ENCODE measurements at places on chromosomes 3 and 15.
A peak's percentile ranks its signal among the peaks of the same experiment; 100 is the strongest.

DNA sequence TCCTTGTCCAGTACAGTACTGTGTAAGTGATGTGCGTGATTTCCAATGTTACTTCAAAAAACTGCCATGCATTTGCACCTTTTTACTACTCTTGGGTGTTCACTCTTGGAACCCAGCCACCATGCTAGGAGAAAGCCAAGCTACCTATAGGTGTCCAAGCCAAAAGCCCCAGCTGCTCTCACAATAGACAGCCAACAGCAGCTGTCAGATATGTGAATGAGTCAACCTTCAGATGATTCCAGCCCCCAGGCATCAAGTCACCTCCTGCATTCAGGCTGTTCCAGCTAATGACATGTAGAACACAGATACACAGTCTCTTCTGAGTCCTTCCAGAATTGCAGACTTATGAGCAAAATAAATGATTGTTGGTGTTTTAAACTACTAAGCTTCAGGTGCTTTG lies 417.7 kb upstream of the TGFBR2 start:
- DNase-seq, result no peak

DNA sequence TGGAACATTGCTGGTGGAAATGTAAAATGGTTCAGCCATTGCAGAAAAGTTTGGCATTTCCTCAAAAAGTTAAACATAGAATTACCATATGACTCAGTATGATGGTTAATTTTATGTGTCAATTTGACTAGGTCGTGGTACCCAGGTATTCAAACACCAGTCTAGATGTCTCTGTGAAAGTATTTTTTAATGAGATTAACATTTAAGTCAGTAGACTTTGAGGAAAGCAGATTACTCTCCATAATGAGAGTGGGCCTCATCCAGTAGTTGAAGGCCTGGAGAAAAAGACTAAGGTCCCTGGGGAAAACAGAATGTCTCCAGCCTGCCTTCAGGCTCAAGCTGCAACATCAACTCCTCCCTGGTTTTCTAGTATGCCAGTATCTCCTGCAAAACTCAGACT lies 42.3 kb upstream of the TMEM87A start:
- DNase-seq, result no peak

- DNase-seq, result no peak
These were observed 69.9 kb downstream of the FILIP1L start for GRCh38 chr3:100044369-100044768.

DNA sequence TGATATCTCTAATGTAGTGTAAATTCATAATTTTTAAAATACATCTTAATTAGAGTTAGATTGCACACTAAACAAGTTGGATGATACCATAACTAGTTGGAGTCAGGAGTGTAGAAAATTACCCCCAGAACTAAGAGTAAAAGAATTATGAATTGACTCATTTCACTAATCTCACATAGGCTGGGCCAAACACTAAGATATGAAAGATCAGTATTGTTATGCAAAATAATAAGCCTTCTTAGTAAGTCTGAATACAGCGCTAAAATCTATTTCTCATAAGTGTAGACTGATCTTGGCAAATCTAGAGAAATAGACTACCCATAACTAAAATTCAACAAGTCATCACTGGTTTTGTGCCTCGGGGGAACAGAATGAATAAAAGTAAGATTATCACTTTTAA lies 979.0 kb downstream of the ROBO1 start:
- DNase-seq, result no peak

- DNase-seq, result peak; percentile 74
These were observed 84.5 kb upstream of the STT3B start for GRCh38 chr3:31448035-31448881.

DNA sequence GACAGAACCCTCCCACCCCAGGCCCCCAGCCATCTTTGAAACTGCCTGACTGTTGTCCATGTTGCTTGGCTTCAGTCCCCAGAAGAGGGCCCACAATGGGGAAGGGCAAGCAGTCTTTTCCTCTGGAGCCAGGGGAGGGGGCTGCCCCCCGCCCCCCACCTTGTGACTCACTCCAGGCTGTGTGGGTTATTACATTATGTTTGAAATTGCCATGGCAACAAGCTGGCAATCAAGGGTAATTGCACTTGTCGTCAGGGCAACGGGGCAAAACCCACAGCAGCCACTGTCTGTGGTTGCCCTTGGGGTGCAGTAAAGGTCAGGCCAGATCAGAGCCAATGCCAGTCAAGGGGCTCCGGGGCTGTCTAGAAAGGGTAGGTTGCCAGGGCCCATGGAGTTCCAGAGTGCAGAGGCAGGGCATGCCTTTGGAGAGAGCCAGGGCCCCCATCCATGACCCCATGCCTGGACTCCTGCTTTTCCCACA lies 3.1 kb upstream of the CAMKV start:
- no peak for DNase-seq

Measured in H9 (cell line).